ENCODE measurements at places on chromosomes 1 and 21.

GRCh38 chr1:184143449-184143848 lies 91.9 kb downstream of the TSEN15 start:
- peak; percentile 54 for DNase-seq

GRCh38 chr1:12438349-12438924 lies 179.6 kb downstream of the DHRS3 start:
- no peak for DNase-seq

DNA sequence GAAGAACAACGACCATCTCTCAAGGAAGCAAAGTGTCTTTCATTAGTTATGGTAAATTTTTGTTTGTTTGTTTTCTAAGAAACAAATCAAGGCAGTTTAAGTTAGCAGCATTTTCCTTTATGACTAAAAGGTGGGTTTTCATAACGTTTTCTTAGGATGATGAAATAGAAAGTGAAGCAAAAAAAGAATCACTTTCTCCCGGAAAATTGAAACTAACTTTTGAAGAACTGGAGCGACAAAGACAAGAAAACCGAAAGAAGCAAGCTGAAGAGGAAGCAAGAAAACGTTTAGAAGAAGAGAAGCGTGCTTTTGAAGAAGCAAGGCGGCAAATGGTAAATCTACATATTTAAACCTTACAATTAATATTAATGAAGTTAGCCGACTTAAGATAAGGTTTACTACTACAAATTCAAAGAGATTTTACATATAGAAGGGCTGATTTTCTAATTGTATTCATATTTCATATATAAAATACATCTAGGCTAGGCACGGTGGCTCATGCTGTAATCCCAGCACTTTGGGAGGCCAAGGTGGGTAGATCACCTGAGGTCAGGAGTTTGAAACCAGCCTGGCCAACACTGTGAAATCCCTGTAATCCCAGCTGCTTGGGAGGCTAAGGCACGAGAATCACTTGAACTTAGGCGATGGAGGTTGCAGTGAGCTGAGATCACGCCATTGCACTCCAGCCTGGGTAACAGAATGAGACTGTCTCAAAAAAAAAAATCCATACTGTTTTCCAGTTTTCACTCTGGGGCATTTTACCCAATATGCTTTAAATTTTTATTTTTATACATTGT lies 38.3 kb downstream of the NEXN start:
- DNase-seq = no peak

GRCh38 chr1:227272428-227272827 lies 45.9 kb downstream of the CDC42BPA start:
- DNase-seq = no peak

DNA sequence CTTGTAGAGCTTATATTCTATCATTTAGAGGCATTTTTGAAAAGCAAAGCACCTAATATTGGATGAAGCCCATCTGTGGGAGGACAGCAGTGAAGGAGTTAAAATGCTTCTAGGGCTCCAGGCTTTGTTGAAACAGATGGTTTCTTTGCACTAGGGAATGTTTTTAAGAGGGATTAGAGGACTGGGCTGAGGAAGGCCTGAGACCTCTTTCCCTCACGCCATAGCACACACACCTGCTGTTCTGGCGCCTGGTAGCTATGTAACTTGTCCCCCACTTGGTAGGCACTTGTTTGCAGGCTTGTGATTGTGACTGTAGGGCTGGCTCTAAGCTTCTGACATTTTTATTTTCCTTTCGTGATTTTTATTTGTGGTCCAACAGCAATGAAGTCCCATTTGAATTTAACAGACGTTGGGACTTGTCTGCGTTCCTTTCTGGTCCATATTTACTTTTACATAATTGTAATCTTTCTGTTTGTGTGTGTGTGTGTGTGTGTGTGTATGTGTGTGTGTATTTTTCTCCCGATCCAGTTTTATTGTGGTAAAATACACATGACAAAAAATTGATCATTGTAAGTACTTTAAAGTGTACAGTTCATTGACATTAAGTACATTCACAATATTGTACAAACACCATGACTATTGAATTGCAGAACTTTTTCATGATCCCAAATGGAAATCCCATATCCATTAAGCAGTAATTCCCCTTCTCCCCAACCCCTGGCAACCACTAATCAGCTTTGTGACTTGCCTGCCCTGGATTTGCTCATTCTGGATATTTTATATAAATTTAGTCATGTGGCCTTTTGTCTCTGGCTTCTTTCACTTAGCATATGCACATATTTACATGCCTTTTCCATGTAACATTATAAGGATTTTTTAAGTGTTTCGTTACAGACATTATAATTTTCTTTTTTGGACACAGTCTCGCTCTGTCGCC lies 33.5 kb upstream of the MACF1 start:
- no peak for DNase-seq

GRCh38 chr1:97680894-97681293 lies 239.9 kb downstream of the DPYD start:
- DNase-seq = no peak

GRCh38 chr1:33225586-33225985 lies 30.7 kb upstream of the ZNF362 start:
- DNase-seq = no peak

DNA sequence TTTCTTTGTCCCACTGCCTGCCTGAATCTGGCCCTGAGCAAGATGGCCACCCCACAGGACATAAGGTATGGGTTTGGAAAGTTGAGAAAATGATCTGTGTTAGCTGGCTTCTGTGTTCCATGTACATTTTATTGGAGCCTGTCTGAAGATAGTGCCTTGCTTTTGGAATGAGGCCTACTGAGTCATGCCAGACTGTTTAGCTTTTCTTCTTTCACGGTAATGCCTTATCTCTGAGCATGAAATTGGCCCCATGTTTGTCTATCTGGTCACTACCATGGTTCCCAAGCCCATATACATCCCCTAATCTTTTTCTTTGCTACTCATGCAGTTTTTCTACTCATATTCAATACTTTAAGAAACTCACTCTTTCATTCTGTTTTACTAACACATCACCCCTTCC lies 85.1 kb upstream of the LMO4 start:
- no peak for DNase-seq

DNA sequence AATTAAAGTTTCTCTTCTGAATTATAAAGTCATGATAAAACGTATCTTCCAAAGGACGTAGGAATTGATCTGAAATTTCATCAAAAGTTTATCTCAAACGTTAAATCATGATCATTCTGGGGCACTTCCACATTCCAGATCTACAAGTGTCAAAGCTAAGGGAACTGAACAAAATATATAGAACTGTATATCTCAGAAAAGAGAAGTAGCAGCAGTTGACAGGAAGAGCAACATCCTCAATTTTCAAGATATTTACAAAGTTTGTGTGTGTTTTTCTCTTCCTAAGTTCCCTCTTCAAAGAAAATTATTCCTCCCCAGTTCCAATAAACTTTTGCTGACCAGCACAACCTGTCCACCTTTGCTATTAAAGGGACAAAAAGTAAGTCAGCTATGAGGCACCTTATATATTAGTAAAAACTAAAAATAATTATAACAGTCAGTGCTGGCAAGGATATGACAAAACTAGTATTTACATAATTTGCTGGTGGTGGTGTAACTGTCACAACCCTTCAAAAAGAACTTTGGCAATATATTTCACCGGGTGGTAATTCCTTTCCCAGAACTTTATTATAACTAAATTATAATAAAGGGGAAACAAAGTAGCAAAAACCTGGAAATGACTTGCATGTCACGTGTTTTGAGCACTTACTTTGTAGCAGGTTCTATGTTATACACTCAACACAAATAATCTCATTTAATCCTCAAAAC lies 38.5 kb upstream of the EYA3 start:
- no peak for DNase-seq

DNA sequence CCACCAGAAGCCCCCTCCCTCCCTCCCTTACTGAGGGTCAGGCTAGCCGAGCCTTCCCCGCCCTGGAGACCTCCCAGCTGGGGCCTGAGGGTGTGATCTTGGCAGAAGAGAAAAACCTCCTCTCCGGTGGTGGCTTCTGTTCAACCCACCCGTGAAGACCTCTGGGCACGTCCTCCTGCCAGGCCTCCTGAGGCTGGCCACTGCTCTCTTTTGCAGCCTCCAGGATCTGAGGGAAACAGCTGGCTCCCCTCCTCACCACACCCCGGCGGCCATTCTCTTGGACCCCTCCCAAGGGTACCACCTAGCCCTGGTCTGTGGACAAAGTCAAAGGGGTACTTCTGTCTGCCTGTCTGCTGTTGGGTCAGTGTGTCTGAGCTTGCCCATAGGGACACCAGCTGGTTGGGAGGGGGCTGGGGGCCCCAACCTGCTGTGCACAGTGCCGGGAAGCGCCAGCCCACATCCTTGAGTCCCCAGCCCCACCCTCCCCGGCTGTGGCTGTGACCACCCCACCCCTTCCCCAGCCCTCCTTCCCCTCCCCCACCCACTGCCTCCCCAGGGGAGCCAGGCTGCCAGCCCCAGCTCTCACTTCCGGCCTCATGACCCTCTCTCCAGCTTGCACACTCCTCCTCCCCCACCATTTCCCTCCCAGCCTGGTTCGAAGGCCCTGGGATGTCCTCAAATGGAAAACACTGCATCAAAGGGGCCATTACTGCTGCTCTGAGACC lies 48.1 kb downstream of the AHDC1 start:
- DNase-seq = no peak

GRCh38 chr1:192954705-192955265 lies 104.4 kb downstream of the UCHL5 start:
- no peak for DNase-seq

DNA sequence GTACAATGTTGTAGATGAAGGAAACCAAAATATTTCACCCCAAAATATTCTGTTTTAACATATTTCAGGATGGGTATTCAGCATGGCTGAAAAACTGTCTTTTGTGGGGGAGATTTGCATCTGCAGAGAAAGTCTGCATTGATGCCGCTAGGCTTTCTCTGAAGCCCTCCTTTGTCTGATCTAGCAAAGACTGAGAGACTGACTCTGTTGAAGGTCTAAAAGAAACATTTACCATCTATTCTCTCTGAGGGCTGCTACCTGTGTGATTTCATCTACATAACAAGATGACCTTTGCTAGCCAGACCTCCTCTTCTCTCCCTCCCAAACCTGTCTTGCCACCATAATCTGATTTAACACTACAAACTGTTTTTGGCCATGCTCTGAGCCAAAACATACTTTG lies 12.4 kb upstream of the MT1HL1 start:
- no peak for DNase-seq

GRCh38 chr1:17099616-17100340 lies 19.5 kb downstream of the PADI2 start:
- no peak for DNase-seq

- no peak for DNase-seq
These were observed 32.1 kb downstream of the TESK2 start for GRCh38 chr1:45458894-45459293.

GRCh38 chr1:41740058-41740457 lies 178.7 kb downstream of the HIVEP3 start:
- DNase-seq = no peak

- DNase-seq = no peak
These were observed 115.6 kb downstream of the UCK2 start for GRCh38 chr1:165942927-165943597.

- DNase-seq = no peak
These were observed 559.3 kb upstream of the USP24 start for GRCh38 chr1:55774446-55774845.

DNA sequence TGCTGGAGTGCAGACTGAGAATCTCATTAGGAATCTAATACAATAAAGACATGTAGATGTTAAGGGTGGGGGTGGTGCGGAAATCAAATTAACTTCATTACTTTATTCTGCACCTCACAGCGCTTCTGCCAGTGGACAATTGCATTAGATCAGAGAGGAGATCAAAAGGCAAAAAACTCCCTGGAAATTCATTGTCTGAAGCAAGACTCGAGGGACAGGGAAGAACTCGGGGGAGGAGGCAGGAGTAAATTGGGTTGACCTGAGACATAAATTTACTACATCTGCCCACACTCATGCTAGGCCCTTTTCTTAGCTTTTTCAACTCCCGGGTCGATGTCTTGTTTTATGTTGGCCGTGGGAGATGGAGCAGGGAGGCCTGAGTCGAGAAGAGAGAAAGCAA lies 315.4 kb downstream of the SPATA17 start:
- DNase-seq = no peak

DNA sequence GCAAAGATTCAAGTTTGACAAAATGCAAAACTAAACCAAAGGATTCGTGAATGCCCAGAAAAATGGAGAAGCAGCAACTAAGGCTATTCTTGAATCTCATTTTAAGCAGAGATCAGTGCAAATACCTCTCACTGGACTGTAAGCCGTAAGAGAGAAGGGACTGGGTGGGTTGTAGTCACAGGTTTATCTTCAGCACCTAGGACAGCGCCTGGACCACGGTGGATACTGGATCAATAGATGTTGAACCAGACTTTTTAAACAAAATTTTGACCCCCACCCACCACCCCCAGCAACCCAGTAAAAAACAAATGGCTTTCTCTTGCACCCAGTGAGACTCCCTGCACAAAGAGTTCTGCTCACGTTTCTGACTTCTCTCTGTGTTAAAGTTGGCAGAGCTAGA lies 347.1 kb downstream of the AJAP1 start:
- no peak for DNase-seq

DNA sequence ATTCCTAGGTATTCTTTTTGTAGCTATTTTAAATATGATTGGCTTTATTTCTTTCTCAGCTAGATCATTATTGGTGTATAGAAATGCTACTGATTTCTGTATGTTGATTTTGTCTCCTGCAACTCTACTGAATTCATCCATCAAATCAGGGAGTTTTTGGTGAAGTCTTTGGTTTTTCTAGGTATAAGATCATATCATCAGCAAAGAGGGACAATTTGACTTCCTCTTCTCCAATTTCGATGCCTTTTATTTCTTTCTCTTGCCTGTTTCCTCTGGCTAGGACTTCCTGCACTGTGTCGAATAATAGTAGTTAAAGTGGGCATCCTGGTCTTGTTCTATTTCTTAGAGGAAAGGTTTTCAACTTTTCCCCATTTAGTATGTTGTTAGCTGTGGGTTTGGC lies 27.5 kb upstream of the PRKACB start:
- DNase-seq = no peak

- no peak for DNase-seq
These were observed 39.7 kb downstream of the C21orf91 start for GRCh38 chr21:17779496-17779895.

- DNase-seq = no peak
These were observed 1103.6 kb downstream of the AMY1C start for GRCh38 chr1:104853276-104853675.

- DNase-seq = no peak
These were observed 41.3 kb downstream of the FHAD1 start for GRCh38 chr1:15288173-15288926.

DNA sequence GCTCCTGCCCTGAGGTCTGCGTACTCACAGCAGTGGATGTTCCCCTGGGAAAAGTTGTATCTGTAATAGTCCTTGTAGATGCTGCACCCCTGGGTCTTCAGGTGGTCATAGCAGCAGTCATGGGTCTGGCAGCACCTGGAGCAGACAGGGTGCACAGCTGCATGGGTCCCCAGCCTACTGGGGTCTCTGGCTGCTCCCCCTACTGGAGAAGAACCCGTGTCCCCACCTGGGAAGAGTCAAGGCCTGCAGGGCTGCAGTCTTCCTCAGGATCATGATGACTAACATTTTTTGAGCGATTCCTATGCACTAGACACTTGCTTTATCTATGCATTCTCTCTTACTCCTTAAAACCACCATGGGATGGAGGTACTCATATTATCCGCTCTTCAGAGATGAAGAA lies 3.9 kb downstream of the PLA2G2D start:
- DNase-seq = no peak
